Effector memory CD8-positive, alpha-beta T cell (primary cell): ENCODE measurements at places on chromosomes 5 and 9.

DNA sequence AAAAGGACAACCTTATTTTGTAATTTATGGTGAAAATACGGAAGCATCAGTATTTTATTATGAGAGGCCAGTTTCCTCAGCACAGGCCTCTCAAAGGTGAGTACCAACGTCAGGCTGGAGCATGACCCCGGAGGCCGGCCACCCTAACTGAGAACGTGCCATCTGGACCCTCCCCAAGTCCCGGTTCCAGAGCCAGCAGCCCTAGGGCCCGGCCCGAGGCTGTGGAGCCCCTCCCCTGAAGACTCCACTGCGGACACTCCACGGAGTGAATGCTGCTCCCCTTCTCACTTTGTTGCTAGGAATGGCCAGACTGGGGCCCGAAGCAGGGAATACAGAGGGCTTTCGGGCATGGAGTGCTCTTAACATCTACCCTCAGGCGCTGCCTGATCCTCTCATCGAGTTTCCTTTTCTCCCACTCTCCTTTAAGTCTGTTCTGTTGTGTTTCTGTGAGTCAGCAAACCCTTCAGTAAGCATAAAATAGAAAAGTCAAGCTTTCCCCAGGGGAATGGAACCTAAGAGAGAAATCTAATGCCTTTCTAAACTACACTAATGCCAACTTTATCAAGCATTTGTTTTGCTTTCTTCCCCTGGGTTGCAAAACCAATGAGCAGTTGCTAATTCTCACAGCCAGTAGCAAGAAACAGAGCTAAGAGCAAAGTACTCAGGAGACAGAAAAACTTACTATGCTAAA, 4.5 kb downstream of the BRD9 start:
- no peak for DNase-seq

DNA sequence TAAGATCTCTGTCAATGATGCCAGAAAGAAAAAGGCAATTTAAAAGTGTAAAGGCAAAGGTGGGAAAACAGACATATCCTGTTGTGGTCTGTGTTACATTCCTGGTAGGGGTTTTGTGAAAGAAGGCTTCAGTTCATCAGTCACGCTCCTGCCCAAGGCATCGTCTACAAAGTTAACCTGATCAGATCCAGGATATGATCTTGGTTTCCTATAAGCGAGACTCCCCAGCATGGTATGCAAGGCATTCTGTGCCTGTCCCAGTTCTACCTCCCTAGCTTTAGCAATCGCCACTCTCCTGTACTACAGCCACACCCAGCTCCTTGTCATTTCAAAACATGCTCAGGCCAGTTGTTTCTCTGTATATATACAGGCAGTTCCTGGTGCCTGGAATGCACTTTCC, 58.0 kb upstream of the PTPN3 start:
- no peak for DNase-seq

DNA sequence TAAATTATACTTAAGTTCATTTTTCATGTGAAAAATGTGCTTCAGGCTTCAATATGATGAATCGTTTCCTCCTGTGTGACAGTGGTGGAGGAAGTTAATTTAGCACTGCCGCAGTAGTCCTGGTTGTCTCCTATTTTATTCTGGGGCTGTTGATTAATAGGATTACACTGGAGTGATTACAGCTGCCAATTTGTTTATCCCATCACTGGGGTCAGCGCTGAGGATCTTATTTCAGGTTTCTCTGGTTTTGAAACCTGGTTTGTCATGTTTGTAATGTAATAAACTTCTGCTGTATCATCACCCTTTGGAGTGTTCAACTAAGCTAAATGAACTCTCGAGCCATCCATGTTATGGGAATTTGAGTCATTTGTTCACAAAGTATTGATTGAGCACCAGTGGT, 241.7 kb upstream of the KCNN2 start:
- DNase-seq, result no peak

DNA sequence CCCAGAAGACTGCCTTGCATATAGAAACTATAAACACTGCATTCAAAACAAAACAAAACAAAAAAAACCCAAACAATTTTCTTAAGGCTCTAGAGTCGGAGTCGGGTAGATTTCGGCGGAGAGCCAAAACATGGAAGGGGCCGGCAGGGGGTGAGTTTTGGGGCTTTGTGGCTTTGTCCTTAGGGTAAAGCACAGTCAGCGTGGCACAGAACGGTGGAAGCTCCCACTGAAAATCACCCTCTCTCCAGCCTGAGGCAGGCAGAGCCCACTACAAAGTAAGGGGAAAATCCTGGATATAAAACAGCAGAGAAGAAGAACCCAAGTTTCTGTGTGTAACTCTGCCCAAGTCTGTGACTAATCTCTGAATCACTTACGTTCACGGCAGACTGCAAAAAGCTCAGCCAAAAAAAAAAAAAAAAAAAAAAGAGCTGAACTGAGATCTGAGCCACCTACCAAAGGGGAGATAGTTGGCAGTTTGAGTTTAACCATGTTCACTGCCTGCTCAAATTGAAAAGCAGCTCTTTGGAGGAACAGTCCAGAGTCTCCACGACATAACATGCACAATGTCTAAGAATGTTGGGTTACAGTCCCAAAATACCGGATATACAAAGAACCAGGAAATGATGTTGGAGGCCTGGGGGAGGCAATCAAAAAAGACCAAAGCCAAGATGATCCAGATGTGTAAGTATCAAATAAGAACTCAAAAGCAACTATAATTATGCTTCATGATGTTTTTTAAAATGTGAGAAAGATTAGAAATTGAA, 26.6 kb upstream of the OR2K2 start:
- no peak for DNase-seq

DNA sequence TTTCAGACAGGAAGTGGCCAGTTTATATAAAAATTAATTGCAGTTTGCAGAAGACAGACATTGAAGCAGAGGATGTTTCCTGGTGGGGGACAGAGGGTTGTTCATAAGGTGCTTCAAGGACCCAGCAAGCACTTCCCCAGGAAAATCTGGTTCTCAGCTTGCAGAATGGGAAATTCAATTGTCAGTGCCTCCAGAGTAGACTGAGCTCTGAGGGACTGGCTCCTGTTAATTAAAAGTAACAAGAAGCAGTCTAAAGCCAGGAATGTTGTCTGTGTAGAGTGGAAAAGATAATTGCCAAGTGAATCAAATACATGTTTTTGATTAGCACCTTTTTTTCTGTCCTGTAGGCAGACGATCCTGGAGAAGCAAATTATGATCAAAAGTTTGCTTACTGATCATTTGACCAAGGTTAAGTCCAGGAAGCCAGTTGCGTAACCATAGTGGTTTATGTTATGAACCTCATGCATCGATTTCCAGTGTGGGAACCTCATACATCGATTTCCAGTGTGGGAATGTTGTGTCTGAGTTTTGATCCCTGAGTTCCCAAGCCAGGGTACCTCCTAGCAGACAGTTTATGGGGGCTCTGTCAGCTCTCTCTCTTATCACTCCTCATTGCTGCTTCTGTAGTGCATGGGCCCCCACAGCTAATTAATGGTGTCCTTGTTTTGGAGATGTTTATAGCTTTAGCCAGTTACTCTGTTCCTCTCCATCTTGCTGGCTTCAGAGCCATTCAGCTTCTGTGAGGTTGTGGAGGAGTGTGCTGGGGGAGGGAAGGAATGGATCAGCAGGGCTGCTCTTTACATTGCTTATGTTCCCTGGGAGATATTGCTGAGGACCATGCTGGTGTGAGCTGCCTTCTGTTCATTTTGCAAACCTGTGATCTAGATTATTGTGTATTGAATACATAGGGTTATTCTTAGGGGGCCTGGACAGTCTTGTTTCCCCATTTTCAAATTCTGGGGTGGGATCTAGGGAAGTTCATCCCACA, 17.1 kb downstream of the MSANTD3 start:
- no peak for DNase-seq

DNA sequence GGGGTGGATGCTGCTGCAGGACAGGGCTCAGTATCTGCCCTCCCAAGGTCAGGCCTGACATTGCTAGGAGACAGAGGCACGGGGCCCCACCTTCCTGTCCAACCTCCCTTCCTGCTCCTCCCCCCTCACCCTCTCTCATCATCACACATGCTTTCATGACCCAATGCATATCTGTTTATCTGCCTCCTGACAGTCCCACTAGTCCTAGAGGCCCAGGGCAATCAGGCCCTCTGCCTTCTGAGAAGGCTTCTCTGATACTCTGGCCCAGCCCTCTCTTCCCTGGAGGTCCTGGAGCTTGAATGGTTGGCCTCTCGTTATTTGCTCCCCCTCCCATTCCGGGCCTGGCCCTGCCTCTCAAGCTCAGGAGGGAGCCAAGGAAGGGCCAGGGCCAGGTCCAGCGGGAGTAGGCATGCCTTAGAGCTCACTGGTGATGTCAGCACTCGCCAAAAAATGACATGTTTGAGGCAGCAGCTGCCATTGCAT, 90.6 kb upstream of the SAP30L start:
- no peak for DNase-seq

DNA sequence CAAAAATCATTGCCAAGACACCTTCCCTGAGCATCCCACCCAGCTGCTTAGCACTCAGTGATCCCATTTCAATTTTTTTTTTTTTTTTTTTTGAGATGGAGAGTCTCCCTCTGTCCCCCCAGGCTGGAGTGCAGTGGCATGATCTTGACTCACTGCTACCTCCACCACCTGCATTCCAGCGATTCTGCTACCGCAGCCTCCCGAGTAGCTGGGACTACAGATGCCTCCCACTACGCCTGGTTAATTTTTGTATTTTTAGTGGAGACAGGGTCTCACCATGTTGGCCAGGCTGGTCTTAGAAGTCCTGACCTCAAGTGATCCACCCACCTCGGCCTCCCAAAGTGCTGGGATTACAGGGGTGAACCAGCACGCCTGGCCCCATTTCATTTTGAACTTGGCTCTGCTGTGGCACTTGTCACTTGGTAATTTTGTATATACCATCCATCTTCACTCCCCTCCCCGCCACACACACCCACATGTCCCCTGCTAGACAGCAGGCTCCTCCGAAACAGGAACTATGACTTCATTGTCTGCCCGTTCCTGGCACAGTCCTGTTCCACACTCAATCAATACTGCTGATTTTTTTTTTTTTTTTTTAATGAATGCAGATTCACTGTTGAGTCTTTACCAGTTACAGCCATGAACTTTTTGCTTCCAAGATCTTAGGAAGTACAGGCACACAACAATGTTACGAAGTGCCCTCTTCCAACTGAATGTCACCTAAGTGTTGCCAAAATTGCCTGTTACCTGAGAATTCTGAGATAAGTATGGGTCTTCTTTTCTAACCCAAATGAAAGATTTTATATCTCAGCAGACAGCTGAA, 17.3 kb upstream of the ZBTB34 start:
- DNase-seq, result no peak

DNA sequence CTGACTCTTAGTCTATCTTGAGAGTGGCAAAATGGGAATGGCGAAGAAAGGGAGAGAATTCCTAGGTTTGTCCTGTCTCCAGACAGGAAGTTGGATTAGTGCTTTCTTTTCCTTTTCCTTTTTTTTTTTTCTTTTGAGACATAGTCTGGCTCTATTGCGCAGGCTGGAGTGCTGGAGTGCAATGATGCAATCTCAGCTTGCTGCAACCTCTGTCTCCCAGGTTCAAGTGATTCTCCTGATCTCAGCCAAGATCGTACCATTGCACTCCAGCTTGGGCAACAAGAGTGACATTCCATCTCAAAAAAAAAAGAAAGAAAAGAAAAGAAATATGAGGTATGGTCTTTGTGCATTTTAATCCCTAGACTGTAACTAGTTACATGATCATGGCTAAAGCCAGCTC, 12.6 kb upstream of the KIF27 start:
- DNase-seq, result no peak

DNA sequence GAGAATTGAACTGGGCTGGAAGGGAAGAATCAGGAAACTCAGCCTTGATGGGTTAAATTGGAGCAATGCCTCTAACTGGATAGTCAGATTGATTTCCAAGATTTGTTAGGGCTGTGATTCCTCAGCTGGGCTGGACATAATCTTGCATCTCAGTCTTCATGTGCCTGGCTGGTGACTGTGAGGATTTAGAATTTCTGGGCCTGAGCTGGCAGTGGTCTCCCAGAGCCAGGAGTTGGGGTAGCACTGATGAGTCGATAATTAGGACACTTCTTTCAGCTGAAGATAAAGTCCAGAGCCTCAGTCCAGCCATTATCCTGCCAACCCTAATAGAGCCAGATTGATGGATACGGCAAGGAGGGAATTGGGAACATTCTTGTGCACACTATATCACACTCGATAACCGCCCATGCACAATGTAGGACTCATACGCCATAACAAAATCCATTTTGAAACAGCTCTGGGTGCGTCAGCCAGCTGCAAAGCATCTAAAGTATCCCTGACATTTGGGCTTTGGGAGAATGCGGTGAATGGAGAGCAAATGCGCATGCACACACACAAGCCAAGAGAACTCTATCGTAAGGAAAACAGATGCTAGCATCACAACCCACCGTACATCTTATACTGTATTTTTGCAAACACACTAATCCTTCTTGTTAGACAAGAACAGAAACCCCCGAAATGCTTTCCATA, 405.1 kb upstream of the KLF4 start:
- DNase-seq, result no peak

DNA sequence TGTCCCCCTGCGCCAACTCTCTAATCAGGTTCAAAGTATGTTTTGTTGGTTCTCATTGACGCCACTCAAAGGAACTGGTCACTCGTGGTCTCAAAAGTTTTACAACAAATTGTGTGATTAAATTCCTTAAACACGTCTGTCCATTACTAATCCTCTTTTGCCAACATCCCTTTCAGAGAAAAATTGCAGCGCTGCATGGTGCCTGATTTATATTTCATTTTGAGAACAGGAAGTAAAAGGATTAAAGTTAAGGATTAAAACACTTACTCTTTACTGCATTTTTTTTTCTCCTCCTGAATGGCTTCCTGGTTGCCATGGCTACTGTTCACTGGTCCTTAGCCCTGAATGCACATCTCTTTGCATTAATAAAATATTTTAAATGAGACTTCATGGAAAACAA, 383.5 kb downstream of the GLIS3 start:
- DNase-seq, result no peak

DNA sequence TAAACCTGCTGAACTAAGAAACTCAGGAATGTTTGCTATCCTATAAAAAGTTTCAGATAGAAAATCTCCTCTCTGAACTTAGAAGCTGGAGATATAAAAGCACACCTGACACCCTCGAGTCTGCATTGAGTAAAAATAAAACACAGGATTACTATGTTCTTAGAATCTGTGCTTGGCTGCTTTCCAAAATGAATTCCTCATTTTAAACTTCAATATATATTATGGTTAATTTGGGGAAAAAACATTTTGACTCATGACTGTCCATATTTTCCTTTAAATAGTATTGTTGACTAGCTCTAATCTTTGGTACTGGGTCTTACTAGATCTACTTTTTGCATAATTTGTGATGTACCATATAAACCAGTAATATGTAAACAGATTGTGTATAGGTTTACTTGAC, 36.7 kb downstream of the FBXW2 start:
- no peak for DNase-seq

- no peak for DNase-seq
Observed at GRCh38 chr9:114196979-114197622, 41.8 kb downstream of the COL27A1 start.

DNA sequence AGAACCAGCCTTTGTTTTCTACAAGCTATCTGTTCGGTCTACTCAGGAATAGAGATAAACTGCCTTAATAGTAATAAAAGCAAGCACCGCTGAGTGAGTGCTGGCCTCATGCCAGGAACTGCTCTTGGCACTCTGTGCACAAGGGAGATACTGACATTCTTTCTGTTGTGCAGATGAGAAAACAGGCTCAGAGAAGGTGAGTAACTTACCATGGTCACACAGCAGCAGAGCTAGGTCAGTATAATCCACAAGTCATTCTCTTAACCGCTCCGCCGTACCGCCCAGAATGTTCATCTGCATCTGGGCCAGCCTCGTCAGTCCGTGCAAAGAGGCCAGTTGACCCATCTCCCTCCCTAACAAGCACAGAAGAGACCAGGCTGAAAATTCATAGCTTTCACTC, 27.4 kb downstream of the QRFP start:
- no peak for DNase-seq

GRCh38 chr5:135487839-135488514, 35.8 kb upstream of the TIFAB start:
- no peak for DNase-seq
